Stimulated activated CD8-positive, alpha-beta memory T cell treated with anti-CD3 and anti-CD28 coated beads, Interleukin-4, amount 100 ng/mL, for 24 hours (primary cell): ENCODE measurements at places on chromosomes 3 and 15.

DNA sequence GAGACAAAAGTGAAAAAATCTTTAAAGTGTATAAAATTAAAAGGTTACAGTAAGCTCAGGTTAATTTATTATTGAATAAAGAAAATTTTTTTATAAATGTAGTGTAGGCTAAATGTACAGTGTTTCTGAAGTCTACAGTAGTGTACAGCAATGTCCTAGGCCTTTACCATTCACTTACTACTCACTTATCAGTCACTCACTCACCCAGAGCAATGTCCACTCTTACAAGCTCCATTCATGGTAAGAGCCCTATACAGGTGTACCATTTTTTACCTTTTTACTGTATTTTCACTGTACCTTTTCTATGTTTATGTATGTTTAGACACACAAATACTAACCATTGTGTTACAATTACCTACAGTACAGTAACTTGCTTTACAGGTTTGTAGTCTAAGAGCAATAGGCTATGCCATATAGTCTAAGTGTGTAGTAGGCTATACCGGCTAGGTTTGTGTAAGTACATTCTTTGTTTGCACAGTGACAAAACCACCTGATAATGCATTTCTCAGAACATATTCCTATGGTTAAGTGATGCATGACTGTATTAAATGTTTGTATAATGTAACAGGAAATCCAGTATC is 38.1 kb upstream of the NECTIN3 start:
- DNase-seq = no peak

DNA sequence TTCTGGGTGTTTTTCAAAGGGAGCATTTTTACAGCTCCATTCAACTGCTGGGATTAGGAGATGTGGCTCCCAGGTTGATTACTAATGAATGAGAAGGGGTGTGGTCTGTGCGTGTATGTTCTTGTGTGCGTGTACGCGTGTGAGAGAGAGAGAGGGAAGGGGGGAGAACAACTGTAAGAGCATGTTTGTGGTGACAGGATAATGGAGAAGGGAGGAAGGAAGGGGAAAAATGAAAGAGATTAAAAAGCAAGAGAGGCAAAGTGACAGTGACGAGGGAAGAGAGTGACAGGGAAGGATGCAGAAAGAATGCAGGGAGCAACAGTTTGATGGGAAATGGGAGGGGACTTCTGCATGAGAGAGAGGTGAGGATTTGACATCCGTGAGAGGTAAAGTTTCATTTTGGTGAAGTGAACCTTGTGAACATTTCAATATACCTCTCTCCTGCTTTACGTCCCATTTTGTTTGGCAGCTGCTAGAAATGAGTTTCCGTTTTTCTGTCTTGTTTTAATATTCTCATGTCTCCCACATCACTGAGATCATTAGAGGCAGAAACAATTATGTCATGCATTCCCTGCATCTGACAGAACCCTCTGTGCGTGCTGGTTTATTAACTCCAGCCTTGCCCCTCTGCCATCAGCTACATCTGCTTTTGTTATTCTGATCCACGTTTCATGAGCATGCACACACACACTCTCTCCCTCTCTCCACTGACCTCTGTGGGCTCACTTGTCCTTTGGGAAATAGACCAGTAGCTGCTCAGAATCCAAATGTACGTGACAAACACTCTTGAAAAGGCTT is 161.6 kb downstream of the GAP43 start:
- no peak for DNase-seq

DNA sequence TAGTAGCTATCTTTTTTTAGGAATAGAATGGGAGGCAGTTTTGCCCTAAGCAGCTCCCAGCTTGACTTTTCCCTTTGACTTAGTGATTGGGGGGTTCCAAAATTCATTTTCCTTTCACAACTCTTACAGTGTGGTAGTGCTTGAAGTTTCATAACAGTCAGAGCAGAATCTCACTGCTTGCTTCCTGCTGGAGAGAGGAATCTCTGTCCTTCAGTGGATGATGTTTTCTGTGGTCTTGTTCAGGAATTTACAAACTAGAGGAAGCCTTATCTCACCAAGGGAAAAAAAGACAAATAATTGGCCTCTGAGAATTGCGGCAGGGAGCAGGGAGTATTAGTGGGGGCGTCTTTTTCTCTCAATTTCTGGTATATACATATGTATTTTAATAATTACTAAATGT is 326.6 kb upstream of the C2CD4B start:
- DNase-seq = no peak

- DNase-seq = no peak
These were observed 20.3 kb upstream of the BMF start for GRCh38 chr15:40128766-40129660.

DNA sequence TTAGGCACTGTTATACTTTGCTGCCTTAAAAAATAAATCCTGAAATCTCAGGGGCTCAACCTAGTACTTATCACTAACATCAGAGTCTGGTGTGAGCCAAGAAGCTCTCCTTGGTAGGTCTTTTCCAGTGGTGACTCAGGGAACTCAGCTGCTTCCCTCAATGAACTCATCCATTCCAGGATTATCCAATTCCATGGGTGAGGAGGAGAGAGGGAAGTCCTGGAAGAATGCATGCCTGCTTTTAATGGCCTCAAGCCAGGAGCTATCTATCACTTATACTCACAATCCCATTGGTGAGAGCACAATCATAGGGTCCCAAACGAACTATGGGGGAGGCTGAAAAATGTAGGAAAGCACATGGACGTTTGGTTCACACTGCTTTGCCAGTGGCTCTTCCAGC is 113.6 kb downstream of the POLR2M start:
- DNase-seq = no peak
